ELR (cell line): ENCODE measurements at places on chromosomes 7 and 10.

DNA sequence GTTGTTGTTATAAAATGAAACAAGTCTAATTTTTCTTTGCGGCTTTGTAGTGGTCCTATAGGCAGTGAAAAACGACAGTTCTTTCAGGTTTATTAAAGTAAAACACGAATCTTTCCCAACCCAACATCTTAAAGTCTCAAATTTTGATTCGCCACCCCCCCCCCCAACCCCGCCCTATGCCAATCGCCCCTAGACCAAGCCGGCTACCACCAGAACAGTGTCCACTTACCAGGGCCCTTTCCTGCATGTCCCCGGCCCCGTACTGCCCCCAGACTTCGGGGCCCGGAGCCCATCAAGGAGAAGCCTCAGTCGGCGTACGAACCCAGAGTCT is 335 bp upstream of the CHCHD1 start:
- no peak for DNase-seq

GRCh38 chr7:95255691-95256090 is 68.6 kb downstream of the PON1 start:
- no peak for DNase-seq

DNA sequence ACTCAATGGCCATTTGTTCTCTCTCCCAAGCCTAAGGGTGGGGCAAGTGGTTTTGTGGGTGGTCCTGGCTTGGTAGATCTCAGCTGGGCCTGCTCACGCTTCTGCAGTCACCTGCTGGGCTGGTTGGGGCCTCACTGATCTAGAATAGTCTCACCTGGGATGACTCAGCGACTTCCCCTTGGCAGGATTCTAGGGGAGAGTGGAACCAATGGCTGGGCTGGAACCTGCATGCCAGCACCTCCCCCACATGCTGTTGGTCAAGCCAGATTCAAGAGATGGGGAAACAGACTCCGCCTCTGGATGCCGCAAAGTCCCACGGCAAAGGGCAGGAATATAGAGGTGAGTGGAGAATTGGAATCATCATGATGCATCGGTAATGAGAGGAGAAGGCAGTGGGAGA is 292.9 kb upstream of the NPVF start:
- DNase-seq: no peak

DNA sequence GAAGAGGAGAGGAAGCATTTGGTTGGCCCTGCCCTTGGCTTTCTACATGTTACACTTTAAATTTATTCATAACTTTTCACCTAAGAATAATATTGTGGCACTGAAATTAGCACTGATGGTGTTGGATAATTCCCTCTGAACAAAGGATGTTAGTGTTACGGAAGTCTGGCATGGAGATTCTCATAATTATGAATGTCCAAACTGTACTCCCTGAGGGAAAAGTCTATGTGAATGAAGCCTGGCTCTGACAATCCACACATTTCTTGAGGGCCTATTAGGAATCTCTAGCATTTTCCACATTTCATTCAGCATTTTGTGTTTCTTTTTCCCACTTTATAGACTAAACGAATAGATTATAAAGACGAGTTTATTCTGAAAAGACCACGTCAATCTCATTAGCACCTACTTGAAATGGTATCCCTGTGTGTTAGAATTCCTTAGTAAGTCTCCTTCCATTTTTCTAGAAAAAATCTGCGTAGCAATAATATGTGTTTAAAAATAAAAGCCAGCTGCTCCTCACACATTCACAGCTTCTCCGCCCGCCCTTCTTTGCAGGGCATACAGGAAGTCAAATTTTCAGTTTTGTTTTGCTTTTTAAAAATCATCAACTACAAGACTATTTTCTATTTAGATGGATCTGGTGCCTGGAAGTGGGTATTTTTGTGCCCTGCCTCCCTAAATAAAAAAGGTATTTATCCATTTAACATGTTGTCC is 131.8 kb upstream of the PALS2 start:
- no peak for DNase-seq

GRCh38 chr10:123990889-123991288 is 99.3 kb upstream of the CPXM2 start:
- no peak for DNase-seq

DNA sequence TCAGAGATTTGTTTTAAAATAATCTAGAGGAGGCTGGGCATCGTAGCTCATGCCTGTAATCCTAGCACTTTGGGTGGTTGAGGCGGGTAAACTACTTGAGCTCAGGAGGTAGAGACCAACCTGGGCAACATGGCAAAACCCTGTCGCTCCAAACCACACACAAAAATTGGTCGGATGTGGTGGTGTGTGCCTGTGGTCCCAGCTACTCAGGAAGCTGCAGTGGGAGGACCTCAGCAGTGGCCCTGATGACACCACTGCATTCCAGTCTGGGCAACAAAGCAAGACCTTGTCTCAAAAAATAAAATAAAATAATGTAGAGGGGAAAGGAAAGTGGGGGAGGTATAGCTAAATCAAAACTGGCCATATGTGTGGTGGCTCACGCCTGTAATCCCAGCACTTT is 13.9 kb upstream of the PPP3CB start:
- DNase-seq: no peak

DNA sequence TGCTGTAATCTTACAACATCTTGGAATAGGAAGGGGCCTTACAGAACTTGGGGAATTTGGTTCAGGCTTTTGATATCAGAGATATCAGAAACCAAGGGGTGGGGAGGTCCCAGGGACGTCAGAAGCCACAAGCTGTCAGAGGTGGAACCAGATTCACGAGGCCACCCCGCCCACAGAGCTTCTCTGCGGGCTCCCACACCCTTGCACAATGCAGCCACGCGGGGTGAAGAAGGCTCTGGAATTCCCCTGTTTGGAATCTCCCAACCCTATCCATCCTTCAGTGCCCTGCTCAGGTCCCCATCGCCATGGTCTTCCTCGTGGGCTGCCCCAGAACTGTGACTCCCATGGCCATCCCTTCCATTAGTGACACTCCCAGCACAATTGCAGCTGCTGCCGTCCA is 247.1 kb upstream of the SHH start:
- DNase-seq: no peak

GRCh38 chr7:91080351-91080750 is 183.9 kb upstream of the FZD1 start:
- DNase-seq: no peak

GRCh38 chr7:18497800-18498199 is 2.3 kb downstream of the HDAC9 start:
- DNase-seq: no peak

GRCh38 chr7:128812514-128813168 is 17.6 kb upstream of the FLNC start:
- DNase-seq: no peak

GRCh38 chr10:128576943-128577670 is 450.9 kb upstream of the MKI67 start:
- no peak for DNase-seq

GRCh38 chr7:120023494-120024167 is 249.3 kb upstream of the KCND2 start:
- DNase-seq: no peak

DNA sequence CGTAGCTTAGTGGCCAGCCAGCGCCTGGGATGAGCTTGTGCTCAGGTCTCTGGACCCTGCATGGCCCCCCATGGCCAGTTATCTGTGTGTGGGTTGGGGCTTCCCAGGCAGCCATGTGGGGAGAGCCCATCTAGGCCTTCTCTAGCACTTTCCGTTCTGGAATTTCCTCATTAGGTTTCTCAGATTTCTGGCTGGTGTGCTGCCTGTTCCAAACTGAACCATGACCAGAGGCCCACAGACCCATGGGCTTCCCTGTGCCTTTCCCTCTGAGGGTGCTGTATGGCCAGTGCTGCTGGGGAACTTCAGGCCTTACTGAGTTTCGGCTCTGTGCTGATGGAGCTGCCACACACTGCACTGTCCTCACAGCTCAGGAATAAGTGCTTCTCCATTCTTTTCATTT is 50.2 kb downstream of the SHH start:
- DNase-seq: no peak

DNA sequence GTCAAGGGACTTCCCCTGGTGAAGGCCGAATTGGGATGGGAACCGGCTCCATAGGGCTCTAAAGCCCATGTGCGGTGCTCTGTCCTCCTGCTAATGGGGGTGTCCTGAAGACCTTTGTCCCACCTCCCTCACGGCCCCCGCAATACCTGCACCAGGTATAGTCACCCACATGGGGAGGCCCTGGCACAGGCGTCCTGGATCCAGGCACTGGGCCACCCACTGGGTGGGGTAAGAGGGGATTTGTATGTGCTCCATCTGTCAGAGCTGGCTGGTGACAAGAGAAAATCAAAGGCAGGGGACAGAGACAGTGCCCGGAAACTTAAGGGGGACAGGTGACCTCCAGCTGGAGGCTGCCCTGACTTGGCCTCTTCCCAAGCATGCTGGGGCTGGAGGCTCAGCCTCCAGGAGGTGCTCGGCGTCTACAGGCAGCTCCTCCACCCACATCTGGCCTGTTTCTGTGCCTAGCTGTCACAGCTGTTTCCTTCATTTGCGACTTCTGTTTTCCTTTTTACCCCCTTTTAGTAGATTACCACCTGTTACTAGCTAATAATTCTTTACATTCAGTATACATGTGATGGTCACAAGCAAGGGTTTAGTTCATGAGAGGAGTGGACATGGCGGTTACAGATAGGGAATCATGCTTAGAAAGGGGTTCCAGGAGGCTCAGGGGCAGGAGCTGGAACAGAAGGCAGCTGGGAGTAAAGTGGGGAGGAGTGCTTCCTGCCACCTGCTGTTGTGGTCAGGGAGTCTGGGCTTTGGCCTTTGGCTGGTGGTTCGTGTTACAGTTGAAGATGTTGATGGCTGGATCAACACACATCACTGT is 2.3 kb upstream of the CUZD1 start:
- DNase-seq: no peak

GRCh38 chr7:37076668-37077067 is 352.4 kb upstream of the AOAH start:
- DNase-seq: no peak

- DNase-seq: no peak
These were observed 74.0 kb downstream of the DOCK4 start for GRCh38 chr7:112132051-112132694.

GRCh38 chr7:103809229-103809994 is 180.0 kb downstream of the RELN start:
- DNase-seq: no peak

DNA sequence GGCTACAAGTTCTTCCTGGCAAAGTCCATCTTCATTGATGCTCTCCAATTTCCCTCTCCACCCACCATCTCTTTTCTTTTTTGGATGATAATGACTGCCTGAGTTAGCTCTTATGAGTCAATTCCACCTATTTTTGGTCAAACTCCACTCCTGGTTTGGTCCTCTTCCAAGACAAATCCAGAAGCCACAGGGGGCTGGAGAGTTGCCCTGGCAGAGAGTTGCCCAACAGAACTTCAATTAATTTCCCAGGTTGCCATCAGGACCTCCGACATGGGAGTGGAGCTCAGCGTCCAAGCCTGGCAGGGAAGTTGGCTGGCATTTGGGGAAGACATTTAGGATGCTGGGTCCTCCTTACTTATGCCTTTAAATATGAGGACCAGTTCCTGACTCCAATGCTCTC is 29.2 kb upstream of the KCNMA1 start:
- DNase-seq: no peak

- no peak for DNase-seq
These were observed 455.6 kb upstream of the ANKRD30A start for GRCh38 chr10:36669615-36670352.

DNA sequence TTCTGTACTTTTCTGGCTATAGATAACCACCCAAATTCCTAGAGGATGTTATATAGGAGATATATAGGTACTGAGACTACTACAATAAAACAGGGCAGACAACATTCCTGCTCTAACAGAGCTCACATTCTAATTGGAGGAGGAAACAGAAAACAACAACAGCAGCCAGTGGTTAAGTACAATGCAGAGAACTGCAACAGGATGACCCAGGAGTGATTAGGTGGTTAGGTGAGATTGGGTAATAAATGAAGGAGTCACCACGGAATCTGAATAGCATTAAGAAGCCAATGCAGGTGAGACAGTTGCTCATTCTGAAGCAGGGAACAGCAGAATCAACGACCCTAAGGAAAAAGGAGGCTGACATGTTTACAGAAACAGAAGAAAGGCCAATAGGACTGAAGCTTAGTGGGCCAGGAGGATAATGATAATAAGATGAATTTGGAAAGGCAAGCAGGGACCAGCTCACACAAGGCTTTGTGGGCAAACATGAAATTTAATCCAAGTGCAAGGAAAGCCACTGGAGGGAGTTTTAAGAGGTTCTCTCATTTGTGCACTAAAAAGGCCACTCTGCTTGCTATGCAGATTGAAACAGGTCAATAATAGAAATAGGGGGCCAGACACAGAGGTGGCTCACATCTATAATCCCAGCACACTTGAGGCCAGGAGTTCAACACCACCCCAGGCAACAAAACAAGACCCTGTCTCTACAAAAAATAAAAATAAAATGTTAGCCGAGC is 16.9 kb upstream of the REEP3 start:
- DNase-seq: peak; percentile 20

DNA sequence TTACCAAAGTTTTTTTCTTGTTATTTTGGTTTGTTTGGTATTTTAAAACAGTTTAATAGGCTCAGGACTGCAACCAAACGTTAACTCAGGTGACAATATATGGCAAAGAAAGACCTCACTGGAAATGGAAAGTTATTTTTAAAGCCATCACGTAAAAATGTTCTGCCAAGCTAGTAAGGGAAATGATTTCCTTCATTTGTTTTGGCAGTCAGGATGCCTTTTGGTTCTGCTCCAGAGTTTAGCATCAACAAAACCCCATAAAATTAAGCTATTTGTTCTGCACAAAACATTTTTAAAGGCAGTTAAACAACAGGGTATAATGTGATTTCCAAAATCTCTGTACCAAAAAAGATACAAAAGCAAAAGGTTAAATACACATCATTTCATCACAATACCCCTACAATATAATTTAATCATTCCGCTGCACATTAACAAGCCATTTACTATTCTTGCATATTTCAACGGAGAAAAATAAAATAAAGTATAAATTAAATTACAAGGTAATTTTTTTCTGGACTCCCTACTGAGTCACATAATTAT is 172.4 kb downstream of the SEMA3E start:
- no peak for DNase-seq

DNA sequence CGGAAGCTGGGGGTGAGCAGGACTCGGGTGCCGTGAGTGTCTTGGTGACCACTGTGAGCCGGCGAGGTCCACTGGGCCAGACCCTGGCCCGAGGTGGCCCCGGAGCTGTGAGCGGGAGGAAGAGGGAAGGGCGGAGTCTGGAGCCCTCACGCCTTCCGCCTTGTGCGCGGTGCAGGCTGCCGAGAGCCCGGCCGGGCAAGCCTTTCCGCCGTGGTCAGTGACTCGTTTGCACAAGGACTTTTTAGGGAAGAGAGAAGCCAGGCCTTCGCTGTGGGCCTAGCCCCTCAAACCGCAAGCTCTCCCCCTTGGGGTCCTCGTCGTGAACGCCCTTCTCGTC is 40.9 kb upstream of the ZNF32 start:
- DNase-seq: peak; percentile 41

- DNase-seq: no peak
These were observed 100.1 kb downstream of the ADAM22 start for GRCh38 chr7:88034083-88034695.

GRCh38 chr7:128201690-128202085 is 39.4 kb upstream of the LEP start:
- no peak for DNase-seq
